ENCODE measurements at places on chromosomes 3 and 15.

DNA sequence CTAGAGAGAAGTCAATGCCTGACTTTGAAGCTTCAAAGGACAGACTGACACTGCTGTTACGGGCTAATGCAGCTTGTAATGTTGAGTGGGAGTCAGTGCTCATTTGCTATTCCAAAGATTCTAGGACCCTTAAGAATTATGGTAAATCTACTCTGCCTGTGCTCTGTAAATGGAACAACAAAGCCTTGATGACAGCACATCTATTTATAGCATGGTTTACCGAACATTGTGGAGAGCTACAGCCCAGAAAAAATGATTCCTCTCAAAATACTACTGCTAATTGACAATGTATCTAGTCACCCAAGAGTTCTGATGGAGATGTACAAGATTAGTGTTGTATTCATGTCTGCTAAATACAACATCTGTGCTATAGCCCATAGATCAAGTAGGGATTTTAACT, 262.3 kb downstream of the EPHA6 start:
- DNase-seq, result no peak

DNA sequence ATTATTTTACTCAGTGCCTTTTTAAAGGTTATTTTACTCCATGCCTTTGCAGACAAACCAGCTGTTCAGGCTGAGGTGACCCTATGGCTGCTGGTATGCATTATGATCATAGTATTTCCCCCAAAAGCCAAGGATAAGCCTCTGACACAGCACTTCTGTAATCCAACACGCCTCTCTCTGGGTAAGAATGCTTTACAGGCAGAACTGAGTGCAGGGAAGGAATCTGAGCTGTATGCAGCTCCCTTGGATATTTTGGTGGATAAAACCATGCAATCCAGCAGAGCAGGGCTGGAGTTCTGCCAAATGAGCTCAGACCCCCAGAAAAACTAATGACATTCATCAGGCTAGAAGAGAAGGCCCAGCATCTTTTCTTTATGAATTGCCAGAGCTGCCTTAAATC, 11.7 kb upstream of the MAP1A start:
- DNase-seq, result no peak

DNA sequence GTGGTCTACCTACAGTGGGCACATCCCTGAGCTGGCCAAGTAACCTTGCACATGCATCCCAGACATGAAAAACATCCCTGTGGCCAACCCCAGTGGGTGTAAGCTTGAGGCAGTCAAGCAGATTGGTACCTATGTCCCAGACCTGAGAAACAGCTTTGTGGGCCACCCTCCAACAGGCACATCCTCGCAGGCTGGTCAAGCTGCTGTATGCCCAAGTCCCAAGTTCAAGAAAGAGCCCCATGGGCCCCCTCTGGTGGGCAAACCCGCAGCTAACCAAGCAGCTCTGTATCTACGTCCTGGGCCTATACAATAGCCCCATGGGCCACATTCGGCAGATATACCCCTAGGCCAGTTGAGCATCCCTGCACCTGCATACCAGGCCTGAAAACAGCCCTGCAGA, 186.3 kb upstream of the GPR149 start:
- DNase-seq, result no peak

DNA sequence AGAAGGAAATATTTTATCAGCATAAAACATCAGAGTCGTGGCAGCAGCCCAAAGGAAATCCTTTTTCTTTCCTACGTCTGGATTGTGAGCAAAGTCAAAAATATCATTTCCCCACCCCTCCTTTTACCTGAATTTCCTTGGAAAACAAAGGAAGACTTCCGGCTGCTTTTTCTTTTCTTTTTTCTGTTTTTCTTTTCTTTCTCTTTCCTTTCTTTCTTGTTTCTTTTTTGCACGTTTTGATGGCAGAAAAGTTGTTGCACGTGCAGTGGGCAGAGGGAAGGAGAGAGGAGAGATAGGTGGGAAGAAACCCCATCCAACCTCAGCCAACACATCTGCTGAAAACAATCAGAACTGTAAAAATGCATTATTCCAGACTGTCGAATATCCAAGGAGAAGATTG, 544 bp upstream of the MYO1E start:
- no peak for DNase-seq

DNA sequence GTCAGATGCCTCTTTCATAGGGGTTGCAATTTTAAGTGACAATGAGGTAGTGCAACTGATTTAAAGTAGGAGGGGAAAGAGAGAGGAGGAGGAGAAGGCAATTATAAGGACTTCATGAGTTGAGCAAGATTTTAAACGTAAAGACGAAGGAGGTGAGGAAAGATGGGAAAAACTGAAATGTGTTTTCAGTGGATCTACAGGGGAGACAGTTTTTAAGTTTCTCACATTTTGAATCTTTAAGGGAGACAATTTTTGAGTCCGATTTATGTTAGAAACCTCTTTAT, 68.7 kb upstream of the LIMD1 start:
- DNase-seq, result no peak
